ENCODE measurements at places on chromosomes 5 and 9. TPM values are rescaled to one million over a fixed set of nuclear protein-coding genes. Genes with fewer than 3 reads are reported as not detected.

- no peak for DNase-seq
Measured at GRCh38 chr5:17838469-17838868, 204.2 kb downstream of the TAF11L14 start.

DNA sequence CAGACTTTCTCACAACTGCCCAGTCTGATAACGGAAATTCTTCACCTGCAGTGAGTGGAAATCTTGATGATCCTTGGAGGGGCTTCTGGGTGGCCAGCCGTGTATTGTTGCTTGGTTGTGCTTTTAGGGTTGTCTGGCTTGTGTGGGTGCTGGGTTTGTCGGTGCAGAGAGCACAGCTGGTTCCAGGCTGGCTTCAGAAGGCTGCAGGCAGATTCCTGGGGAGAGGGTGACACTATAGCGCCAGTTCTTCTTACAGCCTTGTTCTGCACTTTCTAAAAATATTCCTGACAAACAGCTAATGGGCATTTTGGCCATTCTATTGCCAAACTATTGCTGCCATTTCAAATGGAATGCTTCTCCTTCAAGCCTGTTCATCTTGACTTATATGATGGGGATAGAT, 99.3 kb downstream of the PDZD2 start:
- no peak for DNase-seq

DNA sequence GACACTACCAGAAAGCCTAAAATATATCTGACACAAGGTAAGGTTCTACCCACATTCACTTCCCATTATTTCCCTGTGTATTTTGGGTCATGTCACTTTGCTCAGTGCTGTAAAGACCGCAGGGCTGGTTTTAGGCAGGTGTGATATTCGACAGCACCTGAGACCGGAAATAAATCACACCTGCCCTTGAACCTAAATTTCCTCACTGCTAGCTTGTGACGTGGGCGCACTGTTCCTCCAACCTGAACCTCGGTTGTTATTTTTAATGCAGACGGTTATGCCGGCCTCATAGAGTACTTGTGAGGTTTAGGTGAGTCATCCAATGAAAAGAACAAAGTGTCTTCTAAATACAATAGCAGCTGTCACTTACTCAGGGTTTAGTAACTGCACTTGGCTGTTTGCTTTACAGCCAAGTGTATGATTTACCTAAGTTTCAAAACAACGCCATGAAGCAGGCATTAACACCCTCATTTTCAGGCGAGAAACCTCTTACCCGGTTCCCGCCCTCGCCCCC, 20.7 kb upstream of the ZNF782 start:
- no peak for DNase-seq

GRCh38 chr5:174852143-174852542, 127.8 kb downstream of the MSX2 start:
- no peak for DNase-seq

DNA sequence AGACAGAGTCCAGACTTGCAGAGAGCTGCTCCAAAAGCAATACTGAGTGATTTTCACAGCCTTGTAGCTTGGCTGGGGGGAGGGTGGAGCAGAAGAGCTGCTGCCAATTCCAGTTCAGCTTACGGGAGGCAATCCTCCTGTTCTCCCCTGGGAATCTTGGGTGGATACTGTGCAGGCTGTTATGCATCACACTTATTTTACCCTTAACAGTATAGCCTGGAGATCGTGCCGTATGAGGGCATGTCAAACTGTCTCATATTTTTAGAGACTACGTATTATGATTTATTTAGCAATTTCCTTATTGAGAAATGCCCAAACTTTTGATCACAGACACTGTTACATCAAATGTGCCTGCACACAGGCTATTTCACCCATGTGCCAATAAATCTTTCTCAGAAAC, 85.2 kb downstream of the BASP1 start:
- DNase-seq = peak; percentile 67

DNA sequence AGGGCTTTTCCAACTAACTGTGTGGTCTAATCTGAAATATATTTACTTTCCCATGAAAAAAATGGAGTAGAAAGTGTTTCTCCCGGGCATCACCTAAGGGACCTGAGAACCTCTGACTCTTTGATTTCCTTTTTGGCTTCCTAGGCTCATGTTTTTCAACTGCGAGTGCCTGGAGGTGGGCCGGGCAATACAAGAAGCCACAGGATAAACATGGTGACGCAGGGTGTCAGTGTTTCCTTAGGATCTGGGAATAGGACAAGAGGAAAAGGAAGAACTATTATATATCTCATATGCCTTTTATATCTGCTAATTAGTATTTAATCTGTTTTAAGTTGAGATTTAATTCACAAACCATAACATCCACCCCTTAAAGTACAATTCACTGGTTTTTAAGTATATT, 11.4 kb upstream of the LECT2 start:
- DNase-seq = no peak

Gene FOXD4L4
- total RNA-seq = not detected

Gene IL13
- total RNA-seq = not detected

GRCh38 chr9:135971111-135971766, 10.1 kb upstream of the UBAC1 start:
- no peak for DNase-seq

Gene CACNA1B
- 0.43 TPM for total RNA-seq

Gene C5orf58
- not detected for total RNA-seq

DNA sequence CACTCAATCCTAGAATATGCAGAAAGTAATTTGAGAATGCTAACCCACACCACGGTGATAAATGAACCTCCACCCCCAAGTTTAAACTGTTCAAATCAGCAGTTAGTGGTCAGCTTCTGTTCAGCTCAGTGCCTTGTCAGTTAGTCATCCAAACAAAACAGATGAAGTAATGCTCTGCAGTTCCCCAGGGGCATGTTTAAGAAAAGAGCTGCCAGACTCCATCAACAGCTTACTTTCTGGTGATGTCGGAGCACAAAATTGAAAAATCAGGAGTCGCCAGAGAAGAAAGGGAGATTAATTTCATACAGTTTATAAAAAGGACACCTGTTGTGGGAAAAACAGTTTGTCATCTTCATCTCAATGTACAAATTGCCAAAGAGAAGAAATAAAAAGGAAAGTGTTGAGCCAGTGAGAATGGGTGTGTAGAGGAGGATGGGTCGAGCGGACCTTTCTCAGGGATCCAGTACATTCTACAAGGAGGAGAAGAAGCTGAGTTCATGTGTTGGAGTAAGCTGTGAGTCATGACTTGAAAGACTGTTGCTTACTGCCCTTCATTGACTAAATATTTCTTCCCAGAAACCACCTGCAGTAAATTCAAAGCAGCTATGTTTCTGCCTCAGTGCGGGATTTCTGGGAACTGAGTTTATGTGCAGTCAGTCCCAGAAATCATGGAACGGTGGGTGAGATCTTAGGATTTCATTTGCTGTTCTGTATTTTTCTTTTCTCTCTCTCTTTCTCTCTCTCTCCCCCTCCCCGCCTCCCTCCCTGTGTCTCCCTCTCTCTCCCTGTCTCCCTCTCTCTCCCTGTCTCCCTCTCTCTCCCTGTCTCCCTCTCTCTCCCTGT, 13.7 kb downstream of the TRIO start:
- peak; percentile 97 for DNase-seq

Gene PCDHB2
- total RNA-seq = 0.32 TPM

- DNase-seq = no peak
Measured at GRCh38 chr5:54516051-54516655, 1.4 kb upstream of the SNX18 start.

Gene PRDM9
- not detected for total RNA-seq

GRCh38 chr5:455806-456205, 12.8 kb downstream of the EXOC3 start:
- no peak for DNase-seq

DNA sequence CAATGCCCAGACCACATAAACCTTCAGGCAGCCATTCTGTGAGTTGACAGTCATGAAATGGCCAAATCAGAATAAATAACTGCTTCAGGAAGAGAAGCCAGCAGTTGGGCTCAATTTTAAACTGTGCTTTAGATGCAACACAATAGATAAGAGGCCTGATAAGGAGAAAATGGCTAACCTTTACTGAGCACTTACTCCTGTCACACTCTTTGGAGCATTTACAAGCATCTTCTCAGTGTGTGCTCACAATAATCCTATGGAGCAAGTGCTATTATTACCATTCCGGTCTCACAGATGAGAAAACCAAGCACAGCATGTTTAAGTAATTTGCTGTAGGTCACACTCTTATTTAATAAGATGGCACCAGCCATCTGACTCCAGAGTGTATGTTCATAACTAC, 11.5 kb upstream of the SH3RF2 start:
- no peak for DNase-seq

DNA sequence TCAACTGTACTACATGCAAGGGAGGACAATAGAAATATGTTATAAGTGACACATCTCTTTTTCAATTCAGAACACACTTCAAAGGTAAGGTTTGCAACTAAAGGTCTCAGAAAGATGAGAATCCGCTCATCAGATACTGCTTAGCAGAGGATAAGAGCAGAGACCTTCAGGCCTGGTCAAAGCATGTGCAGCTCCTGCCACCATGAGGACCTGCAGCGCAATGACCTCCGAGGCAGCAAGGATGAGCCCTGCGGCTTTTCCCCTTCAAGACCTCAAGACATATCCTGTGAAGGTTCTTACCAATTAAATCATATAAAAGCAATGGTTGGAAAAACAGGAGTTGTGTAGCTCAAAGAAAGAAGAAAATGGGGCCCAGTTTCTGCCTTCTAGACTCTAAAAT, 135.8 kb downstream of the TRIM36 start:
- no peak for DNase-seq

- no peak for DNase-seq
Measured at GRCh38 chr9:27414220-27414761, 109.8 kb upstream of the IFNK start.

DNA sequence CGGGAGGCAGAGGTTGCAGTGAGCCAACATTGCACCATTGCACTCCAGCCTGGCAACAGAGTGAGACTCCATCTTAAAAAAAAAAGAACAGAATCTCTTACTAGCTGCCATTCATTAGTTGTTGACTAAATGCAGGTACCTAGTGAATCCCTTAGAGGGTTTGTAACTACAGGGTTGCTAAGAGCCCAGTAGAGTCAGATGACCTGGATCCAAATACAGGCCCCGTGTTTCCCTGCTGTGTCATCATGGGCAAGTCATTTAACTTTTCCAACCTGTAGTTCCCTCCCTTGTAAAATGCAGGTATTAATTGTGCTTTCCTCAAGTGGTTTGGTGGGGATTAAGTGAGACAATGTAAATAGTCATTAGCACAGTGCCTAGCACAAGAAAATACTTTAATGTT, 32.8 kb downstream of the PLAC8L1 start:
- no peak for DNase-seq

Gene FAM221B
- total RNA-seq = not detected

DNA sequence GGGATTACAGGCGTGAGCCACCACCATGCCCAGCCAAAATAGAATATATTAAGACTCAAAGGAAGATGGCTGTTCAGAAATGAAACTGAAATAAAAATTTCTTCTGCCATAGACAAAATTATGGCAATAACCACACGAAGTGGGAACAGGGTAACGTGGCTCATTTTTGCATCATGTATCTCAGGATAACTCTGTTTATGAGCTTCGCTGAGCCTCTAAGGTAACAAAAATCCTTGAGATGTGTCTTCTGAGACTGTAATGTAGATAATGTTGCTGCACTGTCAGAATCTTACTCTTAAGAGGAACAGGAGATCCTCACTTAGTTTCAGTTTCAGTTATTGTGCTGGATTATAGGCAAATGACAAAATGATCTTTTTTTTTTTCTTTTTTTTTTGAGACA, 153.8 kb downstream of the GOLPH3 start:
- DNase-seq = peak; percentile 43

Gene C9orf153
- total RNA-seq = not detected

DNA sequence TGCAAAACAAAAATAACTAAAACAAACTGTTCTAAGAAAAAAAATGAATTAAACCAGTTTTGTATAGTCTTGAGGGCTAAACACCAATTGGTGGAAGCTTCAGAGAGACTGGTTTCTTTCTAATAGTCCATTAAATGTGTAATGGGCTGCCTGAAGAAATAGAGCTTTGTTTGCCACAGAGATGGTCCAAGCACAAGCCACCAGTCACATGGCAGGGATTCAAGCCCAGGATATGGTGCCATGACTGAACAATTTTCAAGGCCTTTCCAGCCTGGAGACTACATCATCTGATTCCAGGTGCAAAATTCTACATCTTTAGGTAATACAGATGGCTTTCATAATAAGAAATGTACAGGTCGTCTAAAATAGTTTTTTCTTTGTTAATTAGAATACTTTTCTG, 355.3 kb downstream of the NR2F1-AS1 start:
- no peak for DNase-seq

Gene ITGA1
- total RNA-seq = 104 TPM

- no peak for DNase-seq
Measured at GRCh38 chr9:7785813-7786212, 13.8 kb downstream of the DMAC1 start.

- DNase-seq = no peak
Measured at GRCh38 chr9:9299134-9299533, 1313.7 kb downstream of the PTPRD start.

DNA sequence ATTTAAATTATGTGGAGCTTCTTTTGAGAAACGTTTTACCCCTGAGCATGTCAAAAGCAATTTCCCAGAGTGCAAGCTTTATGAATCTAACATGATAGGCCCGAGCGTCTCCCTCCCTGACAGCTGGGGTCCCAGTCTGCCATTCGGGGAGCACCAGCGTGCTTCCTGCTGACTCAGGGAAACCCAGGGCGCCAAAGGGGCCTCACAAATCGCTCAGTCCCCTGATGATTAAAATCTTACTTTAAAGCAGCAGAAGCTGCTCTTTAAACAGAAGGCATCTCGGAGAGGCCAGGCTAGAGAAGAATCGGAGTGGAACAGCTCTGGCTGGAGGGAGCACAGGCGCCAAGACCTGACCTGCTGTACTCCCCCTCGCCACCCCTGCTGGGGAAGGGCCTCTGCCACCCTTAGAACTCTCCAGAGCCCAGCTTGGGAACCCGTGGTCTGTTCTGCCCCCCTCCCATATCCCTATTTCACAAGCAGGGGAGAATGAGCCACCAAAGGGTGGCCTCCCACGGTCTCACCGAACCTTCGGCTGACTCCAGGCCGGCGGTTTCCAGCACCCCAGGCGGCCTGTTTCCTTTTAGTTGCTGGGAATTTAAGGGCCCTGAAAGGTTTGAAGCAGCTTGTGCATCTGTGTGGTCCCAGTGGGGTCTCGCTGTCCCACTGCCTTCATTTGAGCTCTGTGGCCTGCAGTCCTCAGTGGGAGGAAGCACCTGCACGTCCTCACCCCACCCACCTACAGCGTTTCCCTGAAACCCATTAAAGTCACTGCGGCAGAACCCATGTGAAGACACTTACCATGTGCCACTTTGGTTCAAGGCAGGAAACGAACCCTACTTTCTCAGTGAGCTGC, 147.6 kb downstream of the COL23A1 start:
- DNase-seq = no peak

Gene FBP1
- total RNA-seq = not detected

- peak; percentile 90 for DNase-seq
Measured at GRCh38 chr5:115377468-115378217, 81.2 kb upstream of the CCDC112 start.

DNA sequence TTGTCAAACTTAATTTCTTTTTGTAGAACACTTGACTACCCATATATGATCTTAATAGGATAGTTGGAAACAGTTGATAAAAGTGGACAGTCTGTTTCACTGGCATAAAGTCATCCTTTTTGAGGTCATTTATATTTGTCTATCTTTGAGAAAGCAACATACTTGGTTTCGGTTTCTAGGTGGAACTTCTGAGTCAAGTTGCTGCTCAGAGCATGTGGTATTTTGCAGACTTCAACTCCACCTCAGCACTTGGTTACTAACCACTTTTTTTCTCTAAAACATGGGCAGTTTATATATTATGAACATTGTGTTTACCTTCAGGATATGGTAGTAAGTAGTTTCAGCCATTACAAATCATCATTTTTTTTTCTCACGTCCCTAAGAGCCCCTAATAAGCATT, 1749.0 kb upstream of the C9orf72 start:
- peak; percentile 15 for DNase-seq
